NCI-H187 (cell line): ENCODE measurements at places on chromosomes 3 and 15.

- DNase-seq, result no peak
These were observed 34.4 kb upstream of the TNFSF10 start for GRCh38 chr3:172557515-172558220.

DNA sequence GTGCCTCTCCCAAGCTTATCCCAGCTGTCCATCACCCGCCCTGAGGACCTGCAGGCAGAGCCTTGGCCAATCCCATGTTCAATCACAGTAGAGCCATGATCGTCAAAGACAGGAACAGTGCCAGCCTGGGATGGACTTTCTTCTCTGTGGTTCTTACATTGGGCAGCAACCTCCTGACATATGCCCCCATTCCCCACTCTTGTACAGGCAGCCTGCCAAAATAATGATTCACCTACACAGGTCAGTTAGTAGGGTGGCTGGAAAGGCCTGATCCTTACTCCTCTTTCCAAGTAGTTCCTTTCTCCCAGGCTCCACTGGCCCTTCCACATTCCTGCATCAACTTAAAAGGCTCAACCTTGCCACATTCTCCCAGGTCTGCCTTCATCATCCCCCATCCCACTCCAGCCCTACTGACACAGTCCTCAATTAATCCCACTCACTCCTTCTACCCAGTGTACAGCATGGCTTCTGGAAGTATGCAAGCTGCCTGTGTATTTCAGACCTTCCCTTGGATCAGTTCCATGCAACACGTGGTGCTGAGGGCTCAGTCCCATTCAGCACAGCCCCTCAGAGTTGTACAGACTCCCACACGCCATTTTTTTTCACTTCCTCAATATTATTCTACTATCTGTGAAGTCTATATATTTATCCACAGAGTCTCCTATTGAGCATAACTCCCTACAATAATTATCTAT, 189.8 kb downstream of the NTRK3 start:
- no peak for DNase-seq

- no peak for DNase-seq
These were observed 1.3 kb downstream of the CTNNB1 start for GRCh38 chr3:41200669-41201021.

DNA sequence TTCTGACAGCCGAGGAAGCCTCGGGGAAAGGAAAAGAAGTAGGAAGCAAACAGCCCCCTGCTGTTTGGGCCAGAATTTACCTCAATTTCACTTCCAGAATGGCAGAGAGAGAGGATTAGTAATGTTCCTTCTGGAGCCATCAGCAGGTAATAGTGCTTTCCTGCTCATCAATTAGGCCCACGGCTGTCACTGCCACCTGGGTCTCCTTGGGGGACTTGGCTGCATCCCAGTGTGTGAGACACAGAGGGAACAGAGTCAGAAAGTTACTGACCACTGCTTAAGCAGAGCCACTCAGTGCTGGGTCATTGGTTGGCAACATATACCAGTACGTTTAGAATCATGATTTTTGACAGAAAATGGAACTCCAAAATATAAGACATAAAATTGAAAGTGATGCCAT, 397.0 kb downstream of the EPHA3 start:
- DNase-seq, result no peak
